ENCODE measurements at places on chromosomes 4 and X.

GRCh38 chr4:153900426-153900825, 111.5 kb upstream of the SFRP2 start:
- no peak for DNase-seq

DNA sequence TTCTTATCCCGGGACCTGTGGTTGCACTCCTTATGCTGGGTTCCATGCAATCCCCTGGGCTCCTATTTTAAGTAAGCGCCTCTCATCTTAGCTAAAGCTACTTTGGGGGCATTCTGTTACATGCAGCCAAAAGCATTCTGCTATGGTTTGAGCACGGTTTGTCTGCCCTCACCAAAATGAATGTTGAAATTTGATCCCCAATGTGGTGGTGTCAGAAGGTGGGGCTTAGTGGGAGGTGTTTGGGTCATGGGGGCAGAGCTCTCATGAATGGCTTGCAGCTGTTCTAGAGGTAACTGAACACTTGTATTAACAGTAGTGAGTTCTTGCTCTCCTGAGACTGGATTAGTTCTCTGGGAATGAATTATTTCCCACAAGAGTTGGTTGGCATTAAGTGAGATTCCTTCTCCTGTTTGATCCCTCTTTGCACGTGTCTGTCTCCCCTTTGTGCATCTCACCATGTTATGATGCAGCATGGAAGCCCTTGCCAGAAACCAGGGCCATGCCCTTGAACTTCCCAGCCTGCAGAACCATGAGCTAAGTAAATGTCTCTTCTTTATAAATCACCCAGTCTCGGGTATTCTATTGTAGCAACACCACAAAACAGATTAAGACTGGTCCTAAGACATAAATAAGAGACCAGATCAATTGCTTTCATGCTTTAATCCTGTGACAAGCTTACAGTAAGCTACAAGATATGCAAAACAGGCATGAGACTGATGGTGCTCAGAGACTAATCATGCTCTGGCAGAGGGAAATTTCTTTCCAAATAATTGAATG, 141.8 kb downstream of the TSPAN5 start:
- no peak for DNase-seq

GRCh38 chrX:150203248-150203645, 159.9 kb upstream of the MAMLD1 start:
- no peak for DNase-seq

- no peak for DNase-seq
Measured at GRCh38 chrX:143781103-143781502, 60.6 kb upstream of the SPANXN2 start.

- DNase-seq: no peak
Measured at GRCh38 chr4:168485156-168485910, 5.0 kb upstream of the DDX60L start.

- no peak for DNase-seq
Measured at GRCh38 chr4:101334963-101335572, 12.3 kb downstream of the PPP3CA start.

- no peak for DNase-seq
Measured at GRCh38 chrX:21847342-21847741, 7.9 kb downstream of the MBTPS2 start.

- no peak for DNase-seq
Measured at GRCh38 chrX:50614460-50614859, 143.8 kb upstream of the DGKK start.

DNA sequence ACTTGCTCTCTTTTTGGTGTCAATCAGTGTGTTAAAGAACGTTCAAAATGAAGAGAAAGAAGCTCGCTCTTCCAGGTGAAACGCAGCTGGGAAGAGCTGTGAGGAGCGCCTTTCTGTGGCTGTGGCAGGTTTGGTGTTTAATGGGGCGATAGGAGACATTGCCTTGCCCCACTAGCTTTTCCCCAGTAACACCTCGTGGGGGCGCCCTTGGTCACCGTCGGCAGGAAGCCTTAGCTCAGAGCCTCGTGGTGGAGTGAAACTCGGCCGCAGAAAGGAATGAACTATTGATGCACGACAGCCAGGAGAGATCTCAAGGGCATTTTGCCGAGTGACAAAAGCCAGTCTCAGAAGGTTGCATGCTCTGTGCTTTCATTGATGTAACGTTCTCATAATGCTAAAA, 65.1 kb downstream of the GPR143 start:
- no peak for DNase-seq

DNA sequence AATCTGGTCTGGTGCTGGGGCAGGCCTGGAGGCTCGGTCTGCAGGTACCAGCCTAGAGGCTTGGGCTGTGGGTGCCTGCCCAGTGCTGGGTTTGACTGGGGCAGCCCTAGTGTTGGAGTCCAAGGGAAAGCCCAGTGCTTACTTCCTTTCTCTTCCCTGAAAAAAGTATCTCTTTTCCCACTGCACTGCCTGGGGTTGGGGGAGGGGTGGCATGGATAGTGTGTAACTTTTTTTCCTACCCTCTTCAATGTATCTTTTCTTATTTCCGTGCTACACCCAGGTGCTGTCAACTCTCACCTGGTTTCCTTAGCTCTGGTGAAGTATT, 21.6 kb downstream of the KANTR start:
- no peak for DNase-seq

- no peak for DNase-seq
Measured at GRCh38 chr4:109912706-109913595, at the start of gene EGF. Gene EGF, plus strand, starts transcription at chr4:109912883. Its CDS starts 453 bp downstream, at chr4:109913336.

DNA sequence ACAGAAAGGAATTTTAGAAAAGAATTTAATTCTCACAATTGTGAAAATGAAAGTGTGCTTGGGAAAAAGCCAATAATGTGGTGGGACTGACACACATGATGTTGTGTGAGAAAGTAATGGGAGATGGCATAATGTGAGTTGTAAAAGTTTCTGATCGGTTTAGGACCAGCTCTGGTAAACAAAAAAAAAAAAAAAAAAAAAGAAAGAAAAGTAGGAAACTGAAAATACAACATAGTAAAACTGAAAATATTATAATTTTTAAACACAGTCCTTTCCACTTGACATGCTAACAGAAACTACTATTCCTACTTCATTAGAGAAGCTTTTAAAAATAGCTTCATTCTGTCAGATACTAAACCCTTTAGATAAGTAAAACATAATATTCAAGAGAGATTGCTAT, 28.2 kb downstream of the RAP1GDS1 start:
- no peak for DNase-seq

GRCh38 chr4:161919442-161920220, 244.2 kb downstream of the FSTL5 start:
- DNase-seq: no peak

- no peak for DNase-seq
Measured at GRCh38 chr4:52425751-52426326, 233.3 kb downstream of the USP46 start.

DNA sequence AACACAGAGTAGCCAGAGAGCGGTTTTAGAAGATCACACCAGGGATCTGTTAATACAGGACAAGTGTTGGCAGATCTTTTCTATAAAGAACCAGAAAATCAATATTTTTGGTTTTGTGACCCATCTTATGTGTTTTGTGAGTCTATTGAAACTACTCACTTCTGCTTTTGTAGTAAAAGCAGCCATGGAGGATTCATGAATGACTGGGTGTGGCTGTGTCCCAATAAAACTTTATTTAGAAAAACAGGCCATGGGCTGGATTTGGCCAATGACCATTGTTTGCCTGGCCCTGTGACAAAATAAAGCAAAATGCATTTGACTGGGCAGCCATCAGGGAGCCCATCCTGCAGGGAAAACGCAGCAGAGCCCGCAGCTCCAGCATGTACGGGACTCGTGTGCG, 99.9 kb upstream of the ADRA2C start:
- no peak for DNase-seq

- DNase-seq: no peak
Measured at GRCh38 chr4:173752610-173753230, 222.7 kb upstream of the HAND2 start.

DNA sequence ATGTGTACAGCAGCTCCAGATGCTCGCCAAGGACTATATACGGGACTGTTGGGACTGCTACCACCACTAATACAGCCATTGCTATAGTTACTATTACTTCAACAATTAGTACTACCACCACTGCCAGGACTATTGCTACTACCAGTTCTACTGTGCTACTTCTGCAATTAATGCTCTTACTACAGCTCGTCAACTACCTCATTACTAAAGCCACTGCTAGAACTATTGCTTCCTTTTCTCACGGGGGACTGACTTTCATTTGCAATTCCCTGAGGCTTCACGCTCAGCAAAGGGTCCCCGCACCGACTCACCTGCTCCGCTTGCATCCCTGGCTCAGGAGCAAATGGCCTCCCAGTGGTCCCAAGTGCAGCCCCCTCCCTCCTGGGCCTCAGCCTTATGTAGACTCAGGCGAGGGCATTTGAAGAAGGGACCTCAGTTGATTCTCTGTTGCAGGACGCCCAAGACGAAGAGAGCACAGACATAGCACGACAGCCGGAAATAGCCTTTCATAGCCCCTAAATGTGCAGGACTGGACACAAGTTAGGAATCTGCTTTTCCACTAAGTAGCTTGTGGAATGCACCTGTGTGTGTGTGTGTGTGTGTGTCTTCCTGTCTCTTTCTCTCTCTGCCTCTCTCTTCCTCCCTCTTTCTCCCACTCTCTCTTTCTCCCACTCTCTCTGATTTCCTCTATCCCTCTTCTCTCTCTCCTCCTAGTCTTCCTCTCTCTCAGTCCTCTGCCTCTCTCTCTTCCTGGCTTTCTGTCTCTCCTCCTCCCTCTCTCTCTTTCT, 294.8 kb downstream of the ASMT start:
- DNase-seq: no peak

DNA sequence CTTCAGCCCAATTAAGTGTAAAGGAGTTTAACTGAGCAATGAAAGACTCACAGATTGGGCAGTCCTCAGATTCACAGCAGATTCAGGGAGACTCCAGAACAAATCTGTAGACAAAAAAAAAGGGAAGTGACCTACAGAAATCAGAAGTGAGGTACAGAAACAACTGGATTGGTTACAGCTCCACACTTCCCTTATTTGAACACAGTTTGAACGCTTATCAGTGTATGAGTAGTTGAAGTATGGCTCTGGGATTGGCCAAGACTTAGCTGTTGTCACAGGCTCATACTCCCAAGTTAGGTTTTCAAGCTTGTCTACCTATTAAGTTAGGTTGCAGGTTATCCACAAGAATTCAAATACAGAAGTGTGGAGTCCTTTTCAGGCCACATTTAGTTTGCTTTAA, 112.4 kb upstream of the ELOVL6 start:
- no peak for DNase-seq

DNA sequence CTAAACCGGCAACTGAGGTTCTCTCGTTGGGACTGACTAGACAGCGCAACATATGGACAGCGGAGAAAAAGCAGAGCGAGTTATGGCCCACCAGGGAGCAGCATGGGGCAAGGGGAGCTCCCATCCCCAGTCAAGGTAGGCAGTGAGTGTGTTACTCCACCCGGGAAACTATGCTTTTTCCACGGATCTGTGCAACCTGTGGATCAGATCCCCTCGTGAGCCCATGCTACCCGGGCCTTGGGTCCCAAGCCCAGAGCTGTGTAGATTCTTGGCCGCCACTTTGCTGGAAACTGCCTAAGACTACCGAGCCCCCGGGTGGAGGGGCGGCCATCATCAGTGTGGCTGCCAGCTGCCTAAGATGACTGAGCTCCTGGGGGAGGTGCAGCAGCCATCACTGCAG, 140.9 kb downstream of the PAPSS1 start:
- DNase-seq: no peak

DNA sequence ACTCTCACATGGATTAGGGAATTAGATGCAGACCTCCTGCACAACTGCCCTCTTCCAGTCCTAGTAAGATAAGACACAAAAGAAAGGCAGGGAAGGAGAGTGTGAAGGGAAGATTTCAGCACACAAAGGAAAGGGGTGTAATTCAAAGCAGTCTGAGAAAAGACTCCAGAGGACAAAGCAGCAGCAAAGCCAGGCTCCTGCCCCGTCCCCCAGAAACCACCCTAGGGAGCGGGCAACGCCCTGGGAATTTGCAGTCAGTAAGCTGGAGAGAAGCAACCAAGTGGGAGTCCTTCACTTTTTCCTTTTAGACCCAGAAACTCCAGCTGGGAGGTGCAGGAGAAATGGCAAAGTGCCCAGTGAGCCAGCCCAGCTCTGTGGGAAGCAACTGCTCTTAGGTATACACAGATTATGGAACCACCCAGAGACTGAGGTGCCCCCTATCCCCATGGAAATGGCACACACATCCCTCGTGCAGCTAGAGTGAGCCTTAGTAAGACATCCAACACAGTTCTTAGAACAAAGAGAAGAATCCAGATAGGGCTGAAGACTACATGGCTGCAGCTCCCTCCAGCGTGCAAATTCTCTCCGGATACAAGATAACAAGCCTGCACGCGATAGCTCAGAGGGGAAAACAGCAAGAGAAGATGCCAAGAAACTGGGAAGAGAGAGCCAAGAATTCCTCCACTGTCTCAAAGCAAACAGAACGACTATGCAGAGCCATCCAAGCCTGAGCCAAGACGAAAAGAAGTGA, 26.5 kb upstream of the IRAK1 start:
- DNase-seq: no peak

GRCh38 chr4:41701983-41702382, 46.5 kb downstream of the PHOX2B start:
- no peak for DNase-seq

- DNase-seq: peak; percentile 60
Measured at GRCh38 chr4:110586131-110586850, 36.6 kb downstream of the PITX2 start.

GRCh38 chrX:40104630-40104984, 6.8 kb upstream of the BCOR start:
- DNase-seq: no peak

DNA sequence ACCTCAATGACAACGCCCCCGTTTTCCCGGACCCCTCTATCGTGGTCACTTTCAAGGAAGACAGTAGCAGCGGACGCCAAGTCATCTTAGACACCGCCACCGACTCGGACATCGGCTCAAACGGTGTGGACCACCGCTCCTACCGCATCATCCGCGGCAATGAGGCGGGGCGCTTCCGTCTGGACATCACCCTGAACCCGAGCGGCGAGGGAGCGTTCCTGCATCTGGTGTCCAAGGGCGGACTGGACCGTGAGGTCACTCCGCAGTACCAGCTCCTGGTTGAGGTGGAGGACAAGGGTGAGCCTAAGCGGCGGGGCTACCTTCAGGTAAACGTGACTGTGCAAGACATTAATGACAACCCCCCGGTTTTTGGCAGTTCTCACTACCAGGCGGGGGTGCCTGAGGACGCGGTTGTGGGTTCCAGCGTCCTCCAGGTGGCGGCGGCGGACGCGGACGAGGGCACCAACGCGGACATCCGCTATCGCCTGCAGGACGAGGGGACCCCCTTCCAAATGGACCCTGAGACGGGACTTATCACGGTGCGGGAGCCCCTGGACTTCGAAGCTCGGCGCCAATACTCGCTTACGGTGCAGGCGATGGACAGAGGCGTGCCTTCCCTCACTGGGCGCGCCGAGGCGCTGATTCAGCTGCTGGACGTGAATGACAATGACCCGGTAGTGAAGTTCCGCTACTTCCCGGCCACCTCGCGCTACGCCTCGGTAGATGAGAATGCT, 2.2 kb downstream of the FAT4 start:
- no peak for DNase-seq

DNA sequence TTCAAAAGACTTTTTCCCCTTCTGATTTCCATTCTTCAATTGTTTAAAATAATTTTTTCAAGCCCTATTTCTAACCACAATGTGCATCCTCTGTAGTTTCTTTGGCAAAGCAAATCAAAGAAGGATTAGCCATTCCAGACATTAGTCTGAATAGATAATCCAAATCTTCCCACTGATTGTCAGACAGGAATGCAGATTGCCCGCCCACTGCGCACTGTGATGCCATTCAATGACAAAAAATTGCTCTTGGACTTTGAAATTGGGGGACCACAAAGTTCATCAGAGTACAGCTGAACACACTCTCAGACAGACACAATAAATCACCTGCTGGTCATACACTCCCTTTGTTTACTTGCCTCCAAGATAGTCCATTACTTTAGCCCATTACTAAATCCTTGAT, 216.5 kb upstream of the DKK2 start:
- DNase-seq: no peak

GRCh38 chr4:5710065-5710960, 688 bp upstream of the EVC start:
- no peak for DNase-seq
